ENCODE measurements at places on chromosomes 11 and 22. TPM values are rescaled to one million over a fixed set of nuclear protein-coding genes. Genes with fewer than 3 reads are reported as not detected.

The FXYD6 gene
- 30.3 TPM for total RNA-seq

The ALDH3B1 gene
- 2.1 TPM for total RNA-seq

The TENM4 gene
- 27.2 TPM for total RNA-seq

The RFPL1 gene
- total RNA-seq = not detected

The OR52N4 gene
- total RNA-seq = not detected

The MMP1 gene
- 0.69 TPM for total RNA-seq

The OR2D2 gene
- not detected for total RNA-seq

The LRFN4 gene
- 5.5 TPM for total RNA-seq

The OR52A1 gene
- total RNA-seq = not detected

The SUSD2 gene
- 0.99 TPM for total RNA-seq

The CHRM1 gene
- total RNA-seq = 0.69 TPM

The GAL3ST3 gene
- total RNA-seq = not detected

The SCGB1D2 gene
- not detected for total RNA-seq

The FAM83F gene
- total RNA-seq = 4.3 TPM

The CABP7 gene
- total RNA-seq = 0.10 TPM

The CELSR1 gene
- total RNA-seq = 14.2 TPM

The PRR14L gene
- total RNA-seq = 22.7 TPM

The TNNT3 gene
- 428 TPM for total RNA-seq

The CLCF1 gene
- total RNA-seq = 0.89 TPM

The SPON1 gene
- total RNA-seq = 60.2 TPM

The HRAS gene
- total RNA-seq = 27.9 TPM

The PGA3 gene
- total RNA-seq = 0.89 TPM

The ABTB2 gene
- 5.7 TPM for total RNA-seq

The KCNJ5 gene
- 2.0 TPM for total RNA-seq

The FRMD8 gene
- 24.6 TPM for total RNA-seq

The CHADL gene
- 2.8 TPM for total RNA-seq

The GRIA4 gene
- total RNA-seq = 15.0 TPM

The RBM14 gene
- 33.3 TPM for total RNA-seq
